Activated CD4-positive, alpha-beta T cell treated with anti-CD3 and anti-CD28 coated beads, Interleukin-2, Interleukin-6, amounts not matched to agents 100 ng/mL and 50 ng/mL, durations not matched to agents 16 hours and 8 hours (primary cell): ENCODE measurements at places on chromosomes 6 and 20.

GRCh38 chr20:43408848-43409576, 48.7 kb upstream of the SRSF6 start:
- peak; percentile 45 for DNase-seq

- DNase-seq, result no peak
Observed at GRCh38 chr20:12956303-12956702, 52.5 kb upstream of the SPTLC3 start.

- DNase-seq, result no peak
Observed at GRCh38 chr6:19297880-19298279, 539.3 kb upstream of the ID4 start.

DNA sequence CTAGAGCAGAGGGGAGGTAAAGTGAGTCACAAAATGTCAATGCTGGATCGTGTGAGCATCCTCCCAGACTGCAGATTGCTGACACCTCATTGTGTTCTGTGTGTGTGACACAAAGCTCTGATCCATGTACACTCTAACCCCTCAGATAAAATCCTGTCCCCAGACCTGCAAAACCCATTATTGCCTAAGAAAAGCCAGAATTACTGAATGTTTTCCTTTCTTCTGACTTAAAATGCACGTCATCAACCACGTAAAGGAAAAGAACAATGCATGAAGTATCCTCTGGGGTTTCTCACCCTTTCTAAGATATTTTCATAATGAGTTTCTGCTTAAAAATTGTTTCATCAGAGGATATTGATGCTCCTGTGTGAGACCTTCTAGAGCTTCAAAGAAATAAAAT, 218.0 kb upstream of the PREP start:
- DNase-seq, result peak; percentile 75

DNA sequence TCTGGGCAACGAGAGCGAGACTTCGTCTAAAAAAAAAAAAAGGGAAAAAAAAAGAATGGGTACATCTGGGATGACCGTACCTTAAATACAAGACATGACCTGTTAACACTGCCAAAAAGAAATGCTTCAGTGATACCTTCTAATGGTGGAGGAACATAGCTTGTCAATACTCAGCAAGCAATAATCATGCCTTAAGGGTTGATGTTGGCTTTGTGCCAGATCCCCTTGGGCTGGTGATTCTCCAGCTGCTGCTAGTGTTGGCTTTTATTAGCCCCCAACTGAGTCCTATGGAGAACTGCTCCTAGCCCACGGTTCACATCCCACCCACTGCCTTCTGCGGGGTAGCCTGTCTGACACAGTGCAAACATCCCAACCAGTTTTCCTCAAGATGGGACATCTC, 134.9 kb downstream of the PLCB1 start:
- DNase-seq, result no peak

DNA sequence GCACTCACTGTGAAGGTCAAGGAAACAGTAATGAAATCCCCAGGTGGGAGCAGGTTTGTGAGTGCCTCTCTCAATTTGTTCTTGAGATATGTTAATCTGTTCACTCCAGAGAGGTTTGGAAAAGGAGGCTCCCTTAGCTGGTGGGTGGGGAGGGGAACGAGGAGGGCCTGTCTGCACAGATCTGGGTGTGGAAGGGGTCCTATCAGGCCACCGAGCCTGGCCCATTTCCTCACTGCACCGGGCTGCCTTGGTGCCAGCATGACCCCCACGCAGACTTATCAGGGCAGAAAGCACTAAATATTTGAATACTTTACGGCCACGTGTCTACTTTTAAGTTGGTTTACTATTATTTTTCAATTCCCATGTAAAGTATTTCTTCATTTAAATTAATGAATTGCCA, 8.3 kb downstream of the AGPAT4 start:
- no peak for DNase-seq

- DNase-seq, result no peak
Observed at GRCh38 chr6:782141-782540, 89.2 kb upstream of the EXOC2 start.

- DNase-seq, result peak; percentile 21
Observed at GRCh38 chr6:142544199-142544838, 242.5 kb downstream of the ADGRG6 start.

- DNase-seq, result no peak
Observed at GRCh38 chr20:44759595-44759994, 13.9 kb downstream of the KCNK15 start.

- DNase-seq, result no peak
Observed at GRCh38 chr6:44599672-44600071, 212.2 kb downstream of the CDC5L start.

GRCh38 chr6:40844246-40844645, 194.8 kb downstream of the UNC5CL start:
- no peak for DNase-seq

DNA sequence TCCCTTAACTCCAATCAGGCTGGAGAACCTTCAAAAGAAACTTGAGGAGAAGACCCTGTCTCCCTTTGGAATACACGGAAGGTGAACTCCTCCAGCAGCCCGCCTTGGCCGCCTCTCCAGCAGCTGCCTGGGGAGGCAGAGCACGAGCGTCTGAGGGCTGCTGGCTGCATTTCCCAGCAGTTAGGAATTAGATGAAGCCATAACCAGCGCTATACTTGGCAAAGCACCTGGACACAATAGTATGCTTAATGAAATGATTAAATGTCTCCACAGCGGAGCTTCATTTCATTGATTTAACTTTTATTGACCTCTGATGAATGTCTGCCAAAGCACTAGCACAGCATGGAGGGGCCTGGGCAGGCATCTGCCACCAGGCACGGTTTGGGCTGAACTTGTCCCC, 73.5 kb downstream of the TMEM242 start:
- no peak for DNase-seq

DNA sequence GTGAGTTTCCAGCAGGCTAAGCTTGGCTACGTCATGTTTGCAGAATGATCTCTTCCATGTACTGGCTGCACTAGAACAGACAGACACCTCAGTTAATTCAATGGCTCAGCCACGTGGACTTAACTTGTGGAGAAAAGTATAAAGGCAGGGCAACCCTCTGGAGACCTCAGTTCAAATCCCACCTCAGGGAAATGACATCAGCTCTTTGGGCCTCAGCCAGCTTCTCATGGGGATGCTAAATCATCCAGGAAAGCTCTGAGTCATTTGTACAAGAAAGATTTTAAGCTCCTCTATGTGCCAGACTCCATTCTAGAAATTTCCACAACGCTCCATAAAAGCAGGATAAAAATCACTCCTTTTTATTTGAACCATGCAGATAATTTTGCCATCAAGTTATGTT, 128.5 kb upstream of the SALL4 start:
- no peak for DNase-seq

- no peak for DNase-seq
Observed at GRCh38 chr6:16305788-16306187, 67.4 kb downstream of the GMPR start.

DNA sequence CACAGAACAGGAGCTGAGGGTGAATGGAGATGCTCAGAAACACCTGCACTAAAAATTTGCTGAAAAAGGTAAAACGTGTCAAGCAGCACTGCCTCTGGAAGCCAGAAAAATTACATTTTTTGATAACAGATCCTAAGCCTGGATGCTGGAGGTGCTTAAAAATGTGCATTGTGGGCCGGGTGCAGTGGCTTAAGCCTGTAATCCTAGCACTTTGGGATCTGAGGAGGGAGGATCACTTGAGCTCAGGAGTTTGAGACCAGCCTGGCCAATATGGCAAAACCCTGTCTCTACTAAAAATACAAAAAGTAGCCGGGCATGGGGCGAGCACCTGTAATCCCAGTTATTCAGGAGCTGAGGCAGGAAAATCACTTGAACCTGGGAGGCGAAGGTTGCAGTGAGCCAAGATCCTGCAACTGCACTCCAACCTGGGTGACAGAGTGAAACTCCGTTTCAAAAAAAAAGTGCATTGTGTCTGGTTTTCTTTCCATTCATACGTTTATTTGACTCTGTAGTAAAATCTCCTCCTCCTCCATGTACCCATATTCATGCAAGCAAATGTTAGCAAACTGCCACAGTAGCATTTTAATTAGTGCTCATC, 587 bp upstream of the BTN3A1 start:
- no peak for DNase-seq

- no peak for DNase-seq
Observed at GRCh38 chr20:54105653-54106052, 35.3 kb upstream of the BCAS1 start.

DNA sequence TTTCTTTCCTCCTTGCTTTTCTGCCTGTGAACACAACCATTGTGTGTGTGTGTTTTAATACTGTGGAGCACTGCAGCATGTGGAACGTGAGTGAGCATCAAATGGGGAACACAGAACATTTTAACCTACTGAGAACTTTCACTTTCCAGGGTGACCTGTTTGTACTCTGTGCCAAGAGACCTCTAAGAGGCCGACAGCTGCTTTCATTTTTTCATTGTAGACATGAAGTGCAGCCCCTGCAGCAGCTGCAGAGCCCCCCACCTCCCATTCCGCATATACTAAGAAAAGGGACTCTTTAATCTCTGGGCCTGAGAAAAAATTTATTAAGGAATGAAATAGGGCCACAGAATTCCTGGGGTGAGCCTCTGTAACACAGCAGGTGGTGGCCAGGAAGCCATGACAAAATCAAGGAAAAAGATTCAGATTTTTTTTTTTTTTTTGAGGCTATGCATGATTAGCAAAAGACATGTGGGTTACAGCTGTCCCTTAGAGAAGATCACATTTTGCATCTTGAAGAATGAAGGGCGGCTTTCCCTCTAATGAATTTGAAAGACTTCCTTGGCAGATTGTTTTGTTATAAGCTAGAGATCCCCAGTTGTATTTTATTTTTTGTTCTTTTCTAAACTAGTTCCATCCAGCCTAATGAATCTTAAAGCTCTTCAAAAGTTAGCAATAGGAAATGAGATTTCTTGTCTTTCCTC, 503.4 kb downstream of the CD109 start:
- DNase-seq, result no peak

DNA sequence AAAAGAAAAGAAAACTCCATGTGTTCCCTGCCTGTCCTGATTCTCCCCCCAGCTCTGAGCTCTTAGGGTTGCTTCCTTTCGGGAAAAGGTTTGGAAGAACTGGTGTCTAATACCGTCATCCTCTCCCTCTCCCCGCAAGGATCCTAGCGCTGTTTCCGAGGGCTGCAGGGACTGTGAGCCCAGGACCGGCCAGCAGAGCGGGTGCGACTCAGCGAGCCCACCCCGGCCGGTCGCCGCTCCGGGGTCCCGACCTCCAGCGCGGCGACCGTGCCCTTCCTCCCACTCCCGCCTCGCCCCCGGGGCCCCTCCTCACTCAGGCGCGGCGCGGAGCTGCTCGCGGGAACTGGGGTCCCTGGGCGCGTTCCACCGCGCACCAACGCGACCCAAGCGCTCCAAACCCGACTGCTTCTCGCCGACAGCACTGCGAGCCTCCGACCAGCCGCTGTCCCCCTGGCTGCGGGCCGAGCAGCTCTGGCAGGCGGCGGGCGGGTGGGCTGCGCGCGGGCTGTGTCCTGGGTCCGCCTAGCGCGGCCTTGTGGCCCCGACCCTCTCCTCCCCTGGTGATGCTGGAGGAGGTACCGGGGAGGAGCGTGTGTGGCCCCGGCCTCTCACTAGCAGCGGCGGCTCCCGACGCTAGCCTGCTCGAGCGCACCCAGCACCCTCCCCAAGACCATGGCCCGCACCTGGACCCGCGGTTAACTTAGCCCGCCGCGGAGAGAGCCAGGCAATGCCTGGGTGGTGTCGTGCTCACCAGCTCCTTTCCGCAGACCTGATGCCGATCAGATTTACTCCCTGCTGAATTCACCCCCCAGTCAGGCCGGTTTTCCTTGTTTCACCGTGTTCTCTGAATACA, at the start of gene PLA2G7:
TSS of gene PLA2G7 (minus strand) at position 509 of the 853 bp plus-strand sequence. CDS start 12,484 bp downstream, outside the sequence.
- DNase-seq, result no peak

DNA sequence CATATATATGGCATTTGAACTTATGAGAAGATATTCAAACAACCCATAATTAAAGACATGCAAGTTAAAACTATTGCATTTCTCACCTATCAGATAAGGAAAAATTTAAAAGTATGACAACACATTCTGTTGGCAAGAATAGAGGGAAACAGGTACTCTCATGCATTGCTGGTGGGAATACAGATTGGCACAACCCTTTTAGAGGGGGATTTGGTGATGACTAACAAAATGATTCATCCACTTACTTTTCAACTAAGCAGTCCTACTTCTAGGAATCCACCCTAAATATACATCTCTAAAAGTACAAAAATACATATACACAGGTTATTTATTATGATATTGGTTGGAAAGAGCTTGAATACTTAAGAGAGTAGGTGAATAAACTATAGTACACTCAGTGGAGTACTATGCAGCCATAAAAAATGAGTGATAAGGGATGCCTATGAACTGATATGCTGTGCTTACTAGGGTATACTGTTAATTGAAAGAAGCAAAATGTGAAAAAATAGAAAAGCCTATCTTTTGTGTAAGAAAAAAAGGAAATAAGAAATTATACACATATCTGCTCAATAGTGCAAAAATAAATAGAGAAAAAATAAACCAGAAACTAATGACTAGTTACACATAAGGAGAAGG, 42.2 kb downstream of the ADAT2 start:
- DNase-seq, result no peak

GRCh38 chr6:145887969-145888368, 73.4 kb upstream of the FBXO30 start:
- DNase-seq, result no peak

- DNase-seq, result no peak
Observed at GRCh38 chr6:157634546-157634945, 188.5 kb upstream of the SNX9 start.

GRCh38 chr20:53595018-53595378, 1.4 kb upstream of the ZNF217 start:
- no peak for DNase-seq

DNA sequence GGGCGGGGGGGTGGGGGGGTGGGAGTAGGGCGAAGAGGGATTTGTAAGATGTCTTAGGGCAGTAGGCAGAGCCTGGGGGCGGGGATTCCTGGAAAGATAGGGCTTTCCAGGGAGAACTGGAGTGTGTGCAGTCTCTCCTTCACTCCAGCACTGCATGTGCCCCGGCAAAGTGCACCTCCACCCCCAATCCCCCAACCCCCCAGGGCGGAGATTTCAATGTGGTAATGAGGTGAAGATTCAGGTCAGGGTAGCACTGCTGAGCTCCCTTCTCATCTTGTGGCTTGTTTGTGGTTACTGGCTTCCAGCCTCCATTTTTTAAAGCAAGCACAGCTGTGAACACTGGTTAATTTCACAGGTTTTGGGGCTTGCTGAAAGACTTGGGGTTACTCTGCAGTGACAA, 5.9 kb downstream of the TMEM239 start:
- peak; percentile 54 for DNase-seq

DNA sequence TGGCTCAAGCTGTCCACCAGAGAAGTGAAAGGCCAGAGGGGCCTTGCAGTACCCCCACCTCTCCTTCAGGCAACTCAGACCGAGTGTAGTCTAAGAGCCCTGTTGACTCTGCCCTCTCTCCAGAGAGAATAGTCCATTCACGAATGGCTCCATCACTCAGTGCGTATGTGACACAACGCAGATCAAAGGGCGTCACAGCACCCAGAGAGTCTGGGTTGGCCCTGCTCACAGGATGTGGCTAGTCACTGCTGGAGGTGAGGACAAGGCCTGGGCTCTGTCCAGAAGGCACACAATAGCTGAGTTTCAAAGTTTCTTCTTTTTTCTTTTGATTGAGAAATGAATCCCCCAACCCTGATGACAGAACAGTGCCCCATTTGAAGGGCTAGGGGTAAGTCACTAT, 74.1 kb downstream of the TRMT11 start:
- DNase-seq, result no peak
